Fibroblast of skin of scalp (primary cell): ENCODE measurements at places on chromosomes 1 and 21.

DNA sequence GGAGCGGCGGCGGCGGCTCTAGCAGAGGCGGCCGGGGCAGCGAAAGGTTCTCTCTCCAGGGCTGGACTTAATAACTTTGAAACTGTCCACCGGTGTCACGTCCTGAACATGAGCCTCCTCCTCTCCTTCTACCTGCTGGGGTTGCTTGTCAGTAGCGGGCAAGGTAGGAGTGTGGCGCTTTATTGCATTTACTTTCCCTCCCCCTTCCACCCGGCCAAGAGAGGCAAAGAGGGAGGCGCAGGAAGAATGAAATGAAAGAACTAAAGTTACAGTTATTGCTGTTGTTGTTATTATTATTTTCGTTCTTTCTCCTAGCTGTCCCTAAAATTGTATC is 214 bp downstream of the NCAM2 start:
- DNase-seq = no peak

DNA sequence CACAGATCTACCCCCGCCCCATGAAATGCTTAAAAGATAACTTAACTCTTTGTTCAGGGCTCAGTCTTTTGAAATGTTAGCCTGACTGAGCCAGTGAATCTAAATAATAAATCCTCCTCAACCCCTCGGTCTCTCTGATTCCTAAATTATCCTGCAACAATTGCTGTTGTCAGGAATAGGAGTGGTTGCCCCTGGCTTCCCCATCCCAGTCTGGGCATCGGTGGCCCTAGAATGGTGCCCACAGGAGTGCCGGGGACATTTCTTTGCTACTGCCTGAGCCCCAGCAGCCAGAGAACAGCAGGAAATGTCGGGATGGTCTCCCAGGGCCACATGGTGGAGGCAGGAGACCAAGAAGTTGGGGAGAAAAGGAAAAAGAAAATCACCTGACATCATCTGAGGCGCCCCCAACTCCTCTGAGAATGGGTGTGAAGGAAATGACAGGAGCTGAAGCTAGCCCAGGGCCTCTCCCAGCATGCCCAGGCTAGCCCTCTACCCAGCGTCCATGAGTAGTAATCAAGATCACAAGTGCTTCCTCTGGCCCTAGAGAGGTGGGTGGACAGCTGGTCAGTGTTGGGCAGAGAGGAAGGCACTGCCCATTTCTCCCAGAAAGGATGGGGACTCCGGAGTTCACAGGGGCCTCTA is 1.6 kb downstream of the PADI4 start:
- no peak for DNase-seq

- no peak for DNase-seq
Measured at GRCh38 chr1:6198646-6199297, 623 bp downstream of the RPL22 start.

GRCh38 chr1:31809698-31810097 is 6.1 kb downstream of the SPOCD1 start:
- no peak for DNase-seq

DNA sequence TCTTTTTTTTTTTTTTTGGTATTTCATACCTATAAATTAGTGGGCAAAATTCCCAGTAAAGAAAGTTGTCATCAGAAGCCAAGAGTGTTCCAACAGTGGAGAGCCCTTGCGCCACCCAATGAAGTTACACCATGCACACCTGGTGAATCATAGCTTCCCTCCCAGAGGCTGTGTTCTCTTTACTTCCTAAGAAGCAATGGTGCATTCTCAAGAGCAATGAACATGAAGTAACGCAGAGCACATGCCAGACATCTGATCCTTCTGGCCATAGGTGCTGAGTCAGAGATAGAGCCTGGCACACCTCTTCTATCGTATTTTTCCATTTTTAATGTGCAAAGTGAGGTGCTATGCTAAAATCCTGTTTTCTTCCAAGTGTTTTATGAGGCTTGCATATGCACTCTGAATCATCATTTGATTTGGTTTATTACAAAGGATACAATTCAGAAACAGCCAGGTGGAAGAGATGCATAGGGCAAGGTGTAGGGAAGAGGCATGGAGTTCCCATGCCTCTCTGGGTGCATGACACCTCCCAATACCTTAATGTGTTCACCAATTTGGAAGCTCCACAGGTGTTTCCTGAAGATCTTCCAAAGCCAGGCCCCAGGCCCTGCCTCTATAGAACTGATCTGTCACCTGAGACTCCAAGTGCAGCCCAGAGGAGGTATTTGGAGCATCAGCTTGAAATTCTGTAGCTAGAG is 408.0 kb downstream of the SIPA1L2 start:
- no peak for DNase-seq
